Endothelial cell of umbilical vein (primary cell): ENCODE measurements at places on chromosomes 12 and 14.

GRCh38 chr12:85281636-85282312 lies 1.8 kb downstream of the ALX1 start:
- DNase-seq, result peak; percentile 39

DNA sequence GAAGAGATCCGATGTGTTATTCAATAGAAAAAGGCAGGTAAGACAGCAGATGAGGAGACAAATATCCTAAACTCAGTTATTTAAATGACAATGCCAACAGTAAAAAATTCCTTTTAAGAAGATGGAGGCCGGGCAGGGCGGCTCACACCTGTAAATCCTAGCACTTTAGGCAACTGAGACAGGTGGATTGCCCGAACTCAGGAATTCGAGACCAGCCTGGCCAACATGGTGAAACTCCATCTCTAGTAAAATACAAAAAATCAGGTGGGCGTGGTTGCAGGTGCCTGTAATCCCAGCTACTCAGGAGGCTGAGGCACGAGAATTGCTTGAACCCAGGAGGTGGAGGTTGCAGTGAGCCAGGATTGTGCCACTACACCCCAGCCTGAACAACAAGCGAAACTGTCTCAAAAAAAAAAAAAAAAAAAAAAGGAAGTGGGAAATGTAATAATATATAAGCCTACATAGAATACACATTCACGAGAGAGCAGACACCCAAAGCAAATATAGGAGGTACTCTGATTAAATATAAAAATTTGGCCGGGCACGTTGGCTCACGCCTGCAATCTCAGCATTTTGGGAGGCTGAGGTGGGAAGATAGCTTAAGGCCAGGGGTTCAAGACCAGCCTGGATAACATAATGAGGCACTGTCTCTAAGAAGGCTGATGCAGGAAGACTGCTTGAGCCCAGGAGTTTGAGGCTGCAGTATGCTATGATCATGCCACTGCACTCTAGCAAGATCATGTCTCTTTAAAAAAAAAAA lies 19.0 kb downstream of the CORO1C start:
- DNase-seq, result no peak

DNA sequence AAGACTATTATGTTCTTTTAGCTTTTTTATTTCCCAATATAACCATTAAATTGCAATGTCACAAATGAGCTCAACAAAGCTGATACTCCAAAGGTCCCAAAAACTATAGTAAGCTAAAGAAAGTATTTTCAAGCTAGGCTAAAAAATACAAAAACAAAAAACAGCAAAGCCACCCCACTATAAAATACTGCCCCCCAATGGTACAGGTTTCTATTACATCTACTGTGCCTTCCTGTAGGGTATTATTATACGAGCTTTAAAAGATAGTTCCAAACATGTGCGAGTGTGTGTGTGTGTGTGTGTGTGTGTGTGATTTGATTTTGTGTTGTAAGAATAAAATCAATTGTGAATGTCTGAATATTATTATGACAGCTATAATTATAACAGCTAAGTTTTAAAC lies 1.1 kb downstream of the IFNG start:
- no peak for DNase-seq

GRCh38 chr14:75413013-75413412 lies 14.8 kb upstream of the JDP2 start:
- DNase-seq, result no peak

- DNase-seq, result no peak
These were observed 28.2 kb downstream of the P2RX4 start for GRCh38 chr12:121238086-121238485.

DNA sequence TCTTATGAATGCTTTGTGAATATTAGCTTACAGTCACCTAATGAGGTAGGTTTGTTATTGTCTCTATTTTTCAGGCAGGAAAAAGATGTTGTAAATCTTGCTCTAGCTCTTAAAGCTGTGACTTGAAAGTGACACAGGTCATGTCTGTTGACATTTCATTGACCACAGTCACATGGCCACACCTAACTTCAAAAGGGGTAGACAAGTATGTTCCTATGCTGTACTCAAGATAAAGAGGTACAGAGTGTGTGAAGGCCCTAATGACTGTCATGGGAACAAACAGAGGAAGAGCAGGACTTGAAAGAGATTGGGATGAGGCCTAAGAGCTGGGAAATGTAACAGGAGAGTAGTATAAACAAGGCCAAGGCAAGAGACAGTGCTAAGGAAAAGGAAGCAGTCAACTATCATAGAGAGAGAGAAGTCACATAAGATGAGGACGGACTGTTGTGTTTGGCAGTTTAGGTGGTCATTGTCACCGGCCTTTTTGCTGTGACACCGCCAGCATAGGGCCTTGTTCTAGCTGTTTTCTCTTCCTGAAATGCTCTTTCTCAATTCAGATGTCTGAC lies 181.0 kb downstream of the CFAP54 start:
- no peak for DNase-seq

- DNase-seq, result no peak
These were observed 101.9 kb downstream of the DACT1 start for GRCh38 chr14:58739674-58740073.

DNA sequence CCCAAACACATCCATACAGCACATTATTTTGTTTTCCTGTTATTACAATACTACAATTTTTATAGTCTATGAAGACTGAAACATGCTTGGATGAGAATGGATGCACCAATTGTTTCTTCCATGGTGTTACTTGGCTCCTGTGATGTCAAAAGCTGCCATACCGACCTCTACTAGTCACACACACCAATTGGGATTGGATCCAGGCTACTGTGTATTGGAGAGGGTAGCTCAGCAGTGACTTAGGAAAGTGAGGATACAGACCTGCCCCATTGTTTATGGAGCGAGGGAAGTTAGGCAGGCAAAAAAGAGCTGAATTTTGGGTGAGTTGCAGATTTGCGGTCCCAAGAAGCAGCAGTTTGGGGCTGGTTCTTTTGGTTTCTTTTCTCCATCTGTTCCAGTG lies 30.8 kb upstream of the AKAP6 start:
- DNase-seq, result no peak

DNA sequence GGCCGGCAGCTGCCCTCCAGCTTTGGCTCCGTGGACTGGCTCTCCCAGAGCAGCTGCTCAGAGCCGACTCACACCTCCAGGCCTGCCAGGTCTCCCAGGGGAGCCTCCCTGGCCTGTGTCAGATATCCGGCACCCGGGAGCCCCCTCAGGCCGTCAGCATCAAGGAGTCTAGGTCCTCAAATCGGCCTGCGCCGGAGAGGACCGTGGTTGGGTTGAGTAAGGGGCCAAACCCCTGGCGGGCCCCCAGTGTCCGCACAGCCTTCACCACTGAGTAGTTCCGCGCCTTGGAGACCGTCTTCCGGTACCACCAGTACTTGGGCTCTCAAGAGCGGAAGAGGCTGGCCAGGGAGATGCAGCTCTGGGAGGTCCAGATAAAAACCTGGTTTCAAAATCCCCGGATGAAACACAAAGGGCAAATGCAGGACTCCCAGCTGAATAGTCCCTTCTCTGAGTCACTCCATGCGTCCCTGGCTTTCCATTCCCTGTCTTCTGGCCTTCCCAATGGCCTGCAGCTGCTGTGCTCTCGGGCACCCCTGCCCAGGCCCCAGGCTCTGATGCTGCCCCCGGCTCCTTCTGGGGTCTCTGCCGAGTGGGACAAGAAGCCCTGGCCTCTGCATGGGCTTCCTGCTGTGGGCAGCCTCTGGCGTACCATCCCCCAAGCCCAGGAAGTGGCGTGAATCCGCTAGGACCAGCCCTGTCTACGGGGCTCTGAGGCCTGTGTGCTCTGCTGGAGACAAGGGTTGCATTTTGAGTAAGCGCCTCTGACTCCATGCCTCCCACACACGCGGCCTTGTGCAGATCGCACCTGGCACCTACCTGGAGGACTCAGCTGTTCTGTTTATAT lies 245.1 kb upstream of the ATXN7L3B start:
- DNase-seq, result no peak

DNA sequence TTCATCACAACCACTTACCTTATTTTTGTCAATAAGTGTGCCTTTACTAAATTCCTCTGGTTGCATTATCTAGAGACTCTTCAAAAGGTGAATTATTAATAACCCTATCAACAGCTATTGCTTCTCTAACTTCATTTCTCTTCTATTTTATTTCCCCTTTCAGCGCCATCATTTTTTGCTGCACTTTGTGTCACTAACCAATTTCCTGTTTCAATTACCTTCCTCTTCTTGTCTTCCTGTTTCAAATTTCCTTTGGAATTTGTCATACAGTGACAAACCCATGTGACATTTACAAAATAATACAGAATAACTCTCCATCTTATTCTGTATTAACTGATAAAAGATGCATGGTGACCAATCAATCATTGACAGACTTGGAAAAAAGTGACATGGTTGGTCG lies 12.2 kb upstream of the CLEC2A start:
- no peak for DNase-seq

GRCh38 chr12:92408072-92408900 lies 262.6 kb upstream of the BTG1 start:
- DNase-seq, result peak; percentile 50
